ENCODE measurements at places on chromosomes 6 and 20. TPM values are rescaled to one million over a fixed set of nuclear protein-coding genes. Genes with fewer than 3 reads are reported as not detected.

Gene BMP6
- not detected for total RNA-seq

Gene HAO1
- total RNA-seq, result not detected

- H3K27me3 ChIP-seq, result peaks cover 8% of the 10 kb centered on the region
- H3K4me3 ChIP-seq, result no peak overlapping the region
- no peaks in the 10 kb centered on the region for H3K4me1 ChIP-seq
- H3K36me3 ChIP-seq, result no peaks in the 10 kb centered on the region
- no peak for DNase-seq
These were observed 21.9 kb downstream of the CCN2 start for GRCh38 chr6:131929264-131929663.

DNA sequence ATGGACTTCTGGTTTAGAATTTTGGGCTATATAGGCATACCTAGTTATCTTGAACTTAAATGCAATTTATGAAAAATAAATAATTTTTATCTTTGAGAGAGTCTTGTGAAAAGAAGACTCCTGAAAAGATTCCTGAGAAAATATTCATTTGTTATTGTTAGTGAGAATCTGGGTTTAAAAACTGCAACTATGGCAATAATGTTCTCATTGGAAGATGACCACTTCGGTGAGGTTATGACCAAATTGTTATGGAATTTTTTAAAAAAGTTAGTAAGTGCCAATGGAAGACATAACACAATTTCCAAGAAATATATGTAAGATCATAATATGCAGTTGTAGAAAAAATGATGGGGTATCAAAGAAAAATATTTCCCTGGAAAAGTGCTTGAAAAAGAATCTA is 46.3 kb downstream of the GRIK2 start:
- no peak for DNase-seq
- H3K4me3 ChIP-seq, result no peak overlapping the region
- H3K27me3 ChIP-seq, result no peaks in the 10 kb centered on the region
- no peaks in the 10 kb centered on the region for H3K36me3 ChIP-seq
- no peak overlapping the region for H3K27ac ChIP-seq

DNA sequence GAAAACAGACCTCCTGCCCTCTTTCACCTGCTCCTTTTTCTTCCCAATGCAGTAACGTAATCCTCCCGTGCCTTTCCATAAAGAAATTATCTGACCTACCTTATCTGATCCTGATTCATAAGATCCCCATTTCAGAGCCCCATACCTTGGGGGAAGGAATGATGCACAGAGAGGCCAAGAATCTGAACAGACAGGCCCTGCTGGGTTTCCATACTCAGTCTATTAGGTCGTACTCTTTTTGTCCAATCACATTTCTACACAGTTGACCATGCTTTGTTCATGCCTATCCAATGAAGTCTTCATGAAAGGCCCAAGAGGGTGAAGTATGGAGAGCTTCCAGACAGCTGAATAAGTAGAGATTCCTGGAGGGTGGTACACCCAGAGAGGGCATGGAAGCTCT is 25.3 kb downstream of the SRPK1 start:
- no peak overlapping the region for H3K4me3 ChIP-seq
- peaks cover 10% of the 10 kb centered on the region for H3K4me1 ChIP-seq
- H3K36me3 ChIP-seq, result peaks cover 37% of the 10 kb centered on the region
- H3K27me3 ChIP-seq, result no peaks in the 10 kb centered on the region
- H3K27ac ChIP-seq, result no peak overlapping the region

DNA sequence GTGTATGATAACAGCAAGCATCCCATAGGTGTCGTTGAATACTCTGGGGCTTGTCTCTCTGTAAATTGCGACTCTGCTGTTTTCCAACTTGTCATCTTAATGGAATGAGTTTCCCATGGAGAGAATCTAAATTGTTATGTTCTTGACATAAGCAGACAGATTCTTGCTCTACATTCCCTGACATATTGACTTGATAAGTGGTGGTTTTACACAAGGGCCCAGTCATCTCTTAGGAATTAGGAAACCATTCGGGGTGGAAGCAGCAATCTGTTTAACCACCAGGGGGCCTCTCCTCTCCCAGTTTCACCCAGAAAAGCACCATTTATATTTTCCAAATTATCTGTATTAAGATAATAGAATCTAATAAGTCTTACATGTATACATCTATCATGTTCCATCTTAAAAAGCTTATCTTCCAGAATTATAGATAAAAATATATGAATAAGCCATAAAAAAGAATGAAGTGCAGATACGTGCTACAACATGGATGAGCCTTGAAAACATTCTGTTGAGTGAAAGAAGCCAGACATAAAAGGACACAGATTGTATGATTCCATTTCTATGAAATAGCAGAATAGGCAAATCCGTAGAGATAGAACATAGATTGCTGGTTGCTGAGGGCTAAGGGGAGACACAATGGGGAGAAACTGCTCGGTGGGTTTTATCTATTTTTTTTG is 23.1 kb upstream of the MROH8 start:
- no peak overlapping the region for H3K4me3 ChIP-seq
- no peak overlapping the region for H3K27ac ChIP-seq
- peaks cover 4% of the 10 kb centered on the region for H3K4me1 ChIP-seq
- DNase-seq, result no peak
- H3K27me3 ChIP-seq, result no peaks in the 10 kb centered on the region
- peaks cover 21% of the 10 kb centered on the region for H3K36me3 ChIP-seq

- H3K36me3 ChIP-seq, result no peaks in the 10 kb centered on the region
- peaks cover 19% of the 10 kb centered on the region for H3K27me3 ChIP-seq
- H3K4me1 ChIP-seq, result no peaks in the 10 kb centered on the region
These were observed 27.2 kb upstream of the CHD6 start for GRCh38 chr20:41645372-41645771.

DNA sequence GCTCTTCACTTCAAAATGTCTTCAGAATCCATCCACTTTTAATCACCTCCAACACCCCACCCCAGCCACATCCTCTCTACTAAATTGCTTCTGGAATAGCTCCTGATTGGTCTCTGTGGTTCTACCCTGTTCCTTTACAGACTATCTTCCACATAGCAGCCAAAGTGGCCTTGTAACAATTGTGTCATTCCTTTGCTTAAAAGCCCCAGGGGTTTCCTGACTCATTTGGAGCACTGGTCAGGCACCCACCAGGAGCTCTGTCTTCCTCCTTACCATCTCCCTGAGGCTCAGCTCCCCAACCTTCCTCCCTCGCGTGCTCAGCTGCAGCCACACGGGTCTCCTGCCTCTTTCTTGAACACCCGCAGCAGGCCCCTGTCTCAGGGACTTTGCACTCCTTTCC is 126.8 kb downstream of the HIVEP1 start:
- H3K27me3 ChIP-seq, result no peaks in the 10 kb centered on the region
- peaks cover 59% of the 10 kb centered on the region for H3K36me3 ChIP-seq
- H3K4me3 ChIP-seq, result peak overlapping the region; percentile 47
- H3K27ac ChIP-seq, result peak overlapping the region; percentile 94

GRCh38 chr6:121093928-121094327 is 240.4 kb downstream of the TBC1D32 start:
- H3K4me1 ChIP-seq, result no peaks in the 10 kb centered on the region
- no peaks in the 10 kb centered on the region for H3K27me3 ChIP-seq
- no peak for DNase-seq
- peaks cover 10% of the 10 kb centered on the region for H3K36me3 ChIP-seq
- H3K27ac ChIP-seq, result no peak overlapping the region

- H3K27ac ChIP-seq, result no peak overlapping the region
- no peak overlapping the region for H3K4me3 ChIP-seq
- peaks cover 12% of the 10 kb centered on the region for H3K27me3 ChIP-seq
- no peaks in the 10 kb centered on the region for H3K36me3 ChIP-seq
- H3K4me1 ChIP-seq, result no peaks in the 10 kb centered on the region
These were observed 245.3 kb upstream of the FOXQ1 start for GRCh38 chr6:1066449-1067090.

DNA sequence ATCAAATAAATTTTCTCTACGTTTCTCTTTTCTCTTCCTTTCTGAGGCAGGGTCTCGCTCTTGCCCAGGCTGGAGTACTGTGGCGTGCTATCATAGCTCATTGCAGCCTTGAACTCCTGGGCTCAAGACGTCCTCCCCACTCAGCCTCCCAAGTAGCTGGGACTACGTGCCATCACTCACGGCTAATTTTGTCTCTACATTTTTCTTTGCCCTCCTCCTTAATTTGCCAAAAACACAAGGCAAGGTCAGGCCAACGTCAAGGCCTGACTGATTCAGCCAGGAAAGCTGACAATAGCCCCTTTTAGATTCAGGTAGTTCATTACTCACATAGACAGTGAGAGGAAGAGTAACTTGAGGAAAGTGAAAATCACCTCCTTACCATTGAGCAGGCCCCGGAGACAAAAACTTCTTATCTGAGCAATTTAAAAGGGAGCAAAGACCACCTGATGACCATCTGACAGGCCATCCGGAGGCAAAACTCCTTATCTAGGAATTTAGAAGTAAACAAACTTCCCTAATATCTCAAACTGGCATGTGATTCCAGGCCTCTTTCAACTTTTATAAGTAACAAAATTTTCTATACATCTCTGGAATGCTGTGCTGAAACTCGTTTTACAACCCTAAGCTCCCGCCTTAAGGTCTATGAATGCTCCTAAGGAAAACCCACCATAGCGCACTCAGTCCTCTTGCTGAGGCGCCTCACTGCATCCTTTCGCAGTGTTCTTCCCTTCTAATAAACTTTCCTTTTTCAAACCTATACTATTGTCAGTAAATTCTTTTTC is 42.1 kb upstream of the SRPK1 start:
- H3K27ac ChIP-seq, result no peak overlapping the region
- H3K4me1 ChIP-seq, result no peaks in the 10 kb centered on the region
- no peak for DNase-seq
- no peaks in the 10 kb centered on the region for H3K36me3 ChIP-seq

GRCh38 chr6:133773776-133774175 is 115.1 kb upstream of the TCF21 start:
- peaks cover 9% of the 10 kb centered on the region for H3K27me3 ChIP-seq
- DNase-seq, result no peak
- H3K36me3 ChIP-seq, result no peaks in the 10 kb centered on the region
- no peak overlapping the region for H3K4me3 ChIP-seq
- no peak overlapping the region for H3K27ac ChIP-seq

DNA sequence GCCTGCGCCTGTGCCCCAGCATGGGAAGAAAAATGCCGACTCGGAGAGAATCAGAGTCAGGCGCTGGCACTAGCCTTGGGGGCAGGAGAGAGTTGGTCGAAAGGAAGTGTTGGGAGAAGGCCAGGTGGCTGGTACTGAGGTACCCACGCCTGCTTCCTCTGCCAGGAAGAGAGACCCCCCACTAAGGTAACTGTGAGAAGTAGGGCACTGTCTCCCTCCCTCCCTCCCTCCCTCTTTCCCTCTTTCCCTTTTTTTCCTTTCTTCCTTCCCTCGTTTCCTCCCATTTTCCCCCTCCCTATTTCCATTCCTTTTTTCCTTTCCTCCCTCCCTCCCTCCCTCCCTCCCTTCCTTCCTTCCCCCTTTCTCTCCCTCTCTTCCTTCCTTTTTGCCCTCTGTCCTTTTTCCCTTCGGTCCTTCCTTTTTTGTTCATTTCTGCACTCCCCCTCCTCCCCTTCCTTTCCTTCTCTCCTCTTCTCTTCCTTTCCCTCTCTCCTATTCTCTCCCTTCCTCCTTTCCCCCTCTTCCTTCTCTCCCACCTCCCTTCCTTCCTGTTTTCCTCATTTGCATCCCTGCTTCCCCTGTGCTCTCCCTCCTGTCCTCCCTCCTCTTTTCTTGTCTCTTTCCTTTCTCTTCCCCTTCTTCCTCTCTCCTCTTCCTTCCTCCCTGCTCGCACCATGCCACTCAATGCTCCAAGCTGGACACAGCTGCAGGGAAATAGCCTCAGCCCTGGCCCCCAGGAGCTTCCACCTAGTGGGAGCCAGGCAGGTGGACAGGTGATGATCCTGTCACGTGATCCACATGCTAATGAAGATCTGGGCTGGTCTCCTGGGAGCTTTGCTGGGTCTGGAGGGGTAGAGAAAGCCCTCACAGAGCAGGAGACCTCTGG is 148.0 kb downstream of the DHX35 start:
- no peaks in the 10 kb centered on the region for H3K4me1 ChIP-seq
- peak overlapping the region; percentile 7 for H3K27ac ChIP-seq
- H3K4me3 ChIP-seq, result no peak overlapping the region
- no peaks in the 10 kb centered on the region for H3K36me3 ChIP-seq
- H3K27me3 ChIP-seq, result peaks cover 17% of the 10 kb centered on the region
